Activated T-helper 9 cell treated with anti-CD3 and anti-CD28 coated beads, Interleukin-2, amount 50 U/mL, for 16 hours (primary cell): ENCODE measurements at places on chromosomes 3 and 15.

DNA sequence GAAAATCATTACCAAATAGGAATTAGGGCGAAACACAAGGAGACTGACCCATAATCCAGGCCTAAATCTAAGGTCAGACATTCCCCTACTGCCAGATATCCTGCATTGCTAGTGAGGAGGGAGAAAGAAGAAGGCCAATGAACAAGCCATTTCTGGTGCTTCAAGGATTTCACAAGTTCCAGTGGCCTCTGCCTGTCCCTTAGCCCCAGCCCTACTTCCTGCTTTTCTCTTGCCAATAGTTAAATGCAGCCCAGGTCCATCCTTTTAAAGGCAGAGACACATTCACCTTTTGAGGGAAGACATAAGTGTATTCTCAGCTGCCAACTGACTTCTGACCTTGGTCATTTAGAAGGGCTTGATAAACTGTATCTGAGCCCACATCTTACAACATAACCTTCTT is 135.8 kb downstream of the ZNF621 start:
- DNase-seq: no peak

- no peak for DNase-seq
Measured at GRCh38 chr3:122773944-122774509, 19.6 kb downstream of the HSPBAP1 start.

DNA sequence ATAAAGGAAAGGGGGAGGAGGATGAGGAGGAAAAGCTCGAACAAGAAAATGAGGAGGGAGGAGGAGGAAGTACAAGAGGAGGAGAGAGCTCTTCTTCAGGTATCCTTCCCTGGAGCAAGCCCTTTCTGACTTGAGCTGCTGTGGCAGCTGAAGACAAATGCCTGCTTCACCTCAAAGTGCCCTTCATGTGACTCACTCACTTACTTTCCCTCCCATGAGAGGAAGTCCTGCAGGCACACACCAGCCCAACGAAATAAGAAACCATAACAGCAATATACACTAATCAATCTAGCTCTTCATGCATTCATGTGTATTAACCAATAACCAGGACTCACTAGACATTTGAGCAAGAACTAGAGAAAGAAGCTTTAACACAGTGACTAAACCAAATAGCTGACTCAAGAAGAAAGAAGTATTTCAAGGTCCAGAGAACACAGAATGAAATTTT is 251.9 kb downstream of the IGSF11 start:
- DNase-seq: no peak

DNA sequence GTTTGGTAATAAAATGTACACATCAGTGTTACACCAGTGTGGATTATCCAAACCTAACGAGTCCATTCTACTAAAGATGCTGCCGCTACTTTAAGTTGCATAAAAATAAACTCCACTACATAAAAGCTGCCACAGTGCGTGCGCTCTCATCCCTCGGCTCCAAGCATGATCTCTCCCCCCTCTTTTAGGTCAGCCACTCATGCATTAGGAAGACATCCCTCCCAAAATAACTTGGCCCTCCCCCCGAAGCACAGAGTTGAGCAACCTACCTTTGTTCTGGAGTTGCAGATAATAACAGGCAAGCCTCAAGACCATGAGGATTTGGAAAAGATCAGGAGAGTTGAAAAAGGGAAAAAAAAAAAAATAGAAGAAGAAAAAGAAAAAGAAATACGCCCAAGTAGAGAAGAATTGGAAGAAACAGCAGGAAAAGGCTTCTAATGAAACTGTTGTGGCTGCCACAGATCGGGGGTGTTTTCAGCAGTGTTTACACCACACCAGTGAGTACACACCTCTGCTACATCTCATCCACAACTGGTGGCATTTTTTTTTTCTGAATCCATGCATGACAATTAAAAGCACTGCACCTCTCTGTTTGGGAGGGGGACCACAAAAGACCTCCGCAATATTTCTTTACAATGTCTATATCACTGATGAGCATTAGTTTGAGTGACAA is 339.2 kb downstream of the FOXP1 start:
- no peak for DNase-seq

GRCh38 chr3:125316246-125316645 is 58.9 kb downstream of the ZNF148 start:
- DNase-seq: no peak

DNA sequence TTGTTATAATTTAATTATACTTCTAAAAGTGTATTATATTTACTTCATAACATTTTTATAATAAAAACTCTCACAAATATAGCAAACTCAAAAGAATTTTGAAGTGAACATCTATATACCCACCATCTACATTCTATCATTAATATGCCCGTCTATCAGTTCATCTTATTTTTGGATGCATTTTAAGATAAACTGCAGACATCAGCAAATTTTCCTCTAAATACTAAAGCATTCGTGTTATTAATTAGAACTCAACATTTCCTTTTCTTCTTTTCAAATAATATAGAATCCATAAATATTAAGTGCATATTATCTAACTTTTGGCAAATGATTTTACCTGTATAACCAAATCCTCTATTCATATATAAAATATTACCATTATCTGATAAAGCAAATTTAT is 242.9 kb upstream of the BCHE start:
- DNase-seq: no peak

DNA sequence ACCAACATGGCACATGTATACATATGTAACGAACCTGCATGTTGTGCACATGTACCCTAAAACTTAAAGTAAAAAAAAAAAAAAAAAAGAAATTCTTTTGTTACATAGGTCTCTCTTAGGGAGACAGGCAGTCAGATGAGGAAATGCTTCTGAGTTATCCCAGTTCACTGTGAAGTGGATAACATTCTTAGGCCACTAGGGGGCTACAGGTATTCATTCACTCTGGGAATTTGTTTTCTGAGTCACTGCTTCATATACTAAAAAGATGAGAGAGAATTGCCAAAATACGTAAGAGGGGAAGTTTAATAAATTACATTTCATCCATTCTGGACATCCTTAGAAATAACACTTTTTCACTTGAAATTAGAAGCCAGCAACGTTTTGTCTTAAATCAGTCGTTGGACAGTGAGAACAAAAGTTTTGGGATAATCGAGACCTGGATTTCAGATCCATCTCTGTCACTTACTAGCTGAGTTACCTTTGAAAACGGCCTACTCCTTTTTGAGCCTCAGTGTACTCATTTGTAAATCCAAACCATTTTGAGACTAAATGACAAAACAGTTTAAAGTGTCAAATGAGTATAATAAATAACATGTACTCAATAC is 738.4 kb upstream of the ALCAM start:
- no peak for DNase-seq

DNA sequence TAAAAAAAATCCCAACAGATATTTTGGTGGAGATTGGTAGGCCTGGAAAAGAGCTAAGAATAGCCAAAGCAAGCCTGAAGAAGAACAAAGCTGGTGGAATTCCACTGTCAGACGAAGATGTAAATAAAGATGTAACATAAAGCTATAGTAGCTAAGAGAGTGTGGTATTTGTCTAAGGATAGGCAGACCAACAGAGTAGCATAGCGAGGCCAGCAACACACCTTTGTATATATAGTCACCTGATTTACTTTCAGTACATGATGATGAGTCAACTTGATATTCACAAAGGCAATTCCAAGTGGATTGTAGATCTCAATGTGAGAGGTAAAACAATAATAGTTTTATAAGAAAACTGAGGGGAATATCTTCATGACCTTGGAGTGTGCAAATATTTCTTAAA is 53.6 kb upstream of the SYN2 start:
- DNase-seq: no peak

DNA sequence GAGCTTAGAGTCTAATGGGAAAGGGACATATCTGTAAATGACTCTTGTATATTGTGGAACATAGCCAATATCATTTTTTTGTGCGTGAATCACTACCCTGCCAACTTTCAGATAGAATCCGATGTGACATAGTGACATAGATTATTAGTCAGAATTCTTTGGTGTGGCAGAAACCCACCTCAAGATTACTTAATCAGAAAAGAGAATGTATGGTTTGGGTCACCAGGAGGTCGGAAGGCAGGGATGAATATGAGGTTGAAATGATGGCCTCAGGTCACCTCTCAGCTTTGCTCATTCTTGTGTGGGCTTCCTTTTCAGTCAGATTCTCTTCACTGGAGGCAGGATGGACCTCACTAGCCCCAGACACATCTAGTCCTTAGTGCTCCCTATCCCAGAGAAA is 41.4 kb downstream of the SNAPC5 start:
- no peak for DNase-seq

DNA sequence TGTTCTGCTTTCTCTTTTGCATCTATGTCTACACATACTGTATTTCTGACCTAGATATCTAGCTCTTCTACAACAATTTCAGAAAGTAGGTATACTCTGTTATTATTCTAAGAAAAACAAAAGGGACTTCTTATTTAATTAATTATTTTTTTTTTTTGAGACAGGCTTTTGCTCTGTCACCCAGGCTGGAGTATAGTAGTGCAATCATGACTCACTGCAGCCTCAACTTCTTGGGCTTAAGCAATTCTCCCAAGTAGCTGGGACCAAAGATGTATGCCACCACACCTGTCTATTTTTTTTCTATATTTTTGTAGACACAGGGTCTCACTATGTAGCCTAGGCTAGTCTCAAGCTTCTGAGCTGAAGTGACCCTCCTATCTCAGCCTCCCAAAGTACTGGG is 130.6 kb downstream of the MBNL1 start:
- DNase-seq: no peak

- no peak for DNase-seq
Measured at GRCh38 chr3:184261854-184262763, 756 bp upstream of the CAMK2N2 start.

DNA sequence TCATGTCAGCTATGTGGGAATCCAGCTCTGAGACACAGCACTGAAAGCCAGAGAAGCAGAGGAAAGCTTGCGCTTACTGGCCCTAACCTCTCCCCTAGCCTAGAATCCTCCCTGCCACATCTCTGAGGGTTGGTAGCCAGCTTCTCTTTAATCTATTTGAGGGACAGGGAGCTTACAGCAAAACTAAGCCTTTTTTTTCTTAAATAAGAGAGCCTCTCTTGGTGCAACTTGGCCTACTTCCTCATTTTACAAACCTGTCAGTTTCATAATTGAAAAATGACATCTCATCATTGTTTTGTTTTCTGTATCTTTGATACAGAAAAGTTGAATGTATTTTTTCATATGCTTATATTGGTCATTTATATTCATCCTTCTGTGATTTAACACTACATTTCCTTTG is 193.9 kb downstream of the ZNF621 start:
- DNase-seq: no peak

DNA sequence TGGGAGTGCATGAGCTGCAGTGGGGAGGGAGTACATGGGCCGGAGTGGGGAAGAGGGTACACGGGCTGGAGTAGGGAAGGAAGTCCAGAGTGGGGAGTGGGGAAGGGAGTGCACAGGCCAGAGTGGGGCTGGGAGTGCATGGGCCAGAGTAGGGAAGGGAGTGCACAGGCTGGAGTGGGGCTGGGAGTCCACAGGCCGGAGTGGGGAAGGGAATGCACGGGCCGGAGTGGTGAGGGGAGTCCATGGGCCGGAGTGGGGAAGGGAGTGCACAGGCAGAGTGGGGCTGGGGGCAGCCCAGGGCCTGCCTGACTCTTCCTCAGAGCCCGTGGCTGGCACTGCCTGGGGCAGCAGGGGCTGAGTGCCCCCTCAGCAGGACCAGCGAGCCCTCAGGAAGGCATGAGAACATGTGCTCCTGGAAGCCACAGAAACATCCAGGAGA is 40.7 kb downstream of the KLF15 start:
- no peak for DNase-seq

- DNase-seq: no peak
Measured at GRCh38 chr15:39254181-39254580, 326.7 kb upstream of the THBS1 start.

GRCh38 chr3:7669641-7670040 is 808.7 kb downstream of the GRM7 start:
- no peak for DNase-seq

GRCh38 chr3:36800533-36801116 is 36.3 kb upstream of the DCLK3 start:
- no peak for DNase-seq
